ENCODE measurements at places on chromosomes 5 and 9. TPM values are rescaled to one million over a fixed set of nuclear protein-coding genes. Genes with fewer than 3 reads are reported as not detected.

TAF1L gene
- not detected for total RNA-seq

DNA sequence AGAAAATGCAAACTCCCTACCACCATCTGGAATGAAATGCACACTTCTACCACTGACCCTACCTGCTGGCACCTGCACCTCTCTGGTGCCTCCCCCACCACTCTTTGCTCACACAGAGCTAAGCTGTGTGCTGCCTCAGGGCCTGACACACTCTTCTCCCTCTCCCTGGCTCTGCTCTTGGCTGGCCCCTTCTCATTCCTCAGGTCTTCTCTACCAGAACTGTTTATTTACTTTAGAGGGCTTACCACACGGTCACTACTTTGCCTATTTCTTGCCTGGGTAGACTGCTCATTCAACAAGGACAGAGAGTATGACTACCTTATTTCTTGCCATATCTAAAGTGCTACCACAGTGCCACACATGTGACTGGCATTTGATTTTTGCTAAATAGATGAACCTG, 3.3 kb downstream of the REEP5 start:
- H3K27me3 ChIP-seq, result no peaks in the 10 kb centered on the region
- H3K4me3 ChIP-seq, result no peak overlapping the region
- H3K36me3 ChIP-seq, result peaks cover 9% of the 10 kb centered on the region
- DNase-seq, result no peak

- no peaks in the 10 kb centered on the region for H3K4me1 ChIP-seq
- no peaks in the 10 kb centered on the region for H3K36me3 ChIP-seq
- no peak overlapping the region for H3K4me3 ChIP-seq
- DNase-seq, result no peak
- H3K27ac ChIP-seq, result no peak overlapping the region
- H3K27me3 ChIP-seq, result no peaks in the 10 kb centered on the region
Observed at GRCh38 chr9:122777935-122778627, 10.7 kb upstream of the OR5C1 start.

GRCh38 chr5:124349931-124350330, 396.5 kb downstream of the ZNF608 start:
- no peak overlapping the region for H3K4me3 ChIP-seq
- H3K27me3 ChIP-seq, result no peaks in the 10 kb centered on the region
- DNase-seq, result no peak
- H3K36me3 ChIP-seq, result no peaks in the 10 kb centered on the region
- no peak overlapping the region for H3K27ac ChIP-seq

ANKRD33B gene
- 2.1 TPM for total RNA-seq

- H3K36me3 ChIP-seq, result no peaks in the 10 kb centered on the region
- DNase-seq, result no peak
- no peaks in the 10 kb centered on the region for H3K27me3 ChIP-seq
- H3K4me3 ChIP-seq, result no peak overlapping the region
- no peaks in the 10 kb centered on the region for H3K4me1 ChIP-seq
- H3K27ac ChIP-seq, result no peak overlapping the region
Observed at GRCh38 chr5:45568813-45569212, 127.4 kb downstream of the HCN1 start.

PCDHB4 gene
- 0.77 TPM for total RNA-seq

- H3K27me3 ChIP-seq, result no peaks in the 10 kb centered on the region
- no peak overlapping the region for H3K4me3 ChIP-seq
- no peaks in the 10 kb centered on the region for H3K4me1 ChIP-seq
- DNase-seq, result no peak
- H3K27ac ChIP-seq, result no peak overlapping the region
Observed at GRCh38 chr5:82019342-82020138, 47.7 kb downstream of the ATG10 start.

ADAMTSL1 gene
- total RNA-seq, result 0.57 TPM

- H3K27ac ChIP-seq, result no peak overlapping the region
- peaks cover 52% of the 10 kb centered on the region for H3K36me3 ChIP-seq
- H3K27me3 ChIP-seq, result no peaks in the 10 kb centered on the region
- DNase-seq, result no peak
Observed at GRCh38 chr9:129910628-129911567, 75.6 kb downstream of the USP20 start.

SHOC1 gene
- total RNA-seq, result 0.14 TPM

SLC25A2 gene
- not detected for total RNA-seq

DNA sequence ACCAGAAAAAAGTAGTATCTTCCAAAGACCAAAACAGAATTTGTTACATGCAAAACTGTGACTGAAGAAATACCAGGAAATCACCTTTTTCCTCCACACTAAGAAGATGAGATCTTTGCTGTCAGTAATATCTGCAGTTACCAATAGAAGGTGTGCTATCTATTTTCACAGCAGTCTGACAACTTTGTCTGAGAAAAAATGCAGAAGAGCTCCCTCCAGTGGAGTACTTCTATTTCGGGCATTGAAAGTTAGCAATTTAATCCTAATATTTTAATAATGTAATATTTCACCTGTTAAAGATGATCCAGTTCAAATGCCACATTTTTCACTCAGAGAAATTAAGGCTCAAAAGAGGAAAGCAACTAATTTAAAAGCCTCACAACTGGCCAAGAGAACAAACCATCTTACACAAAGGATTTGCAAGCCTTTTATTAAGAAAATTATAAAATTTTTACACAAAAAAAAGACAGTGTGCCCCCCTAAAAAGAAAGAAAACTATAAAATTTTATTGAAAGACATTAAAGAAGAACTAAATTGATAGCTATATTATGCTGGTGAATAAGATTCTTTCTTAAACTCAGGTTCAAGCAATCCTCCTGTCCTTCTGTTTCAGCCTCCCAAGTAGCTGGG, 50.6 kb downstream of the DEPDC1B start:
- H3K4me3 ChIP-seq, result no peak overlapping the region
- H3K36me3 ChIP-seq, result no peaks in the 10 kb centered on the region
- no peaks in the 10 kb centered on the region for H3K4me1 ChIP-seq

GGTA1 gene
- total RNA-seq, result 3.2 TPM

GRCh38 chr5:68628082-68628814, 412.7 kb downstream of the PIK3R1 start:
- H3K27ac ChIP-seq, result no peak overlapping the region
- no peaks in the 10 kb centered on the region for H3K4me1 ChIP-seq
- H3K4me3 ChIP-seq, result no peak overlapping the region
- H3K36me3 ChIP-seq, result no peaks in the 10 kb centered on the region
- DNase-seq, result no peak
- H3K27me3 ChIP-seq, result no peaks in the 10 kb centered on the region

LYSMD3 gene
- total RNA-seq, result 19.5 TPM

LRRC26 gene
- not detected for total RNA-seq

DNA sequence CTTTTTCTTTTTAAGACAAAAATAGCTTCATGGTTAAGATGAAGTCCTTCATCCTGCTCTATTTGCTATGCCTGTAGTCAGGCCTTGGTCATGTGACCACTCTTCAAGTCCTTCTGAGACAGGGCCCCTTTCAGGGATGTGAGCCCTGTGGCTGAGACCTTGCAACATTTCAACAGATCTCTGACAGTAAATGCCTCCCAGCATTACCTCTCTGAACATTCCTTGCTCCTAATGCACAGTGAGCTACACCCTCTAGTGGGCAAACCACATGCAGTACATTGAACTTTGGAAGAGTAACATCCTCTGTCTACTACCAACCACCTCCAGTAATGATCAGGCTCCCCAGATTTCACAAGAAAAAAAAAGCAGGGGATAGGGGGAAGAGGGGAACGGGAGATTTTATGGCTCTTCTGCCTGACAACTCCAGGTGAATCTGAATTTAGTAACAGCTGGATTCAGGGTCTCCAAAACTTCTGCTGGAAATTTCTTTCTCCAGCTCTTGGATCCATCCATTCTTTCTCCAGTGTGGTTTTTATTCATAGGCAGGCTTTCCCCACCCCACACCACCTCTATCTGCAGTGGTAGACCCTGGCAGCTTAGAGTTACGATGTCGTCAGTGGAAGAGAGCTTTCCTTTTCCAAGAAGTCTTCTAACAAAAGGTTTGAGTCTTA, 8.9 kb upstream of the FBXO38 start:
- H3K4me3 ChIP-seq, result no peak overlapping the region
- no peaks in the 10 kb centered on the region for H3K4me1 ChIP-seq
- no peak overlapping the region for H3K27ac ChIP-seq

LAMC3 gene
- 0.21 TPM for total RNA-seq

- no peak overlapping the region for H3K27ac ChIP-seq
- no peaks in the 10 kb centered on the region for H3K27me3 ChIP-seq
- DNase-seq, result no peak
- H3K4me1 ChIP-seq, result no peaks in the 10 kb centered on the region
- no peak overlapping the region for H3K4me3 ChIP-seq
- no peaks in the 10 kb centered on the region for H3K36me3 ChIP-seq
Observed at GRCh38 chr5:164966611-164967010, 1461.2 kb downstream of the MAT2B start.

- no peaks in the 10 kb centered on the region for H3K36me3 ChIP-seq
- H3K4me3 ChIP-seq, result no peak overlapping the region
- H3K4me1 ChIP-seq, result no peaks in the 10 kb centered on the region
- no peak for DNase-seq
Observed at GRCh38 chr5:174187481-174187880, 142.0 kb downstream of the NSG2 start.

- H3K4me1 ChIP-seq, result no peaks in the 10 kb centered on the region
- H3K36me3 ChIP-seq, result no peaks in the 10 kb centered on the region
- DNase-seq, result no peak
- no peak overlapping the region for H3K4me3 ChIP-seq
- no peaks in the 10 kb centered on the region for H3K27me3 ChIP-seq
Observed at GRCh38 chr9:130212543-130213297, 40.5 kb downstream of the NCS1 start.

ADRB2 gene
- total RNA-seq, result 4.8 TPM

WDR70 gene
- 26.0 TPM for total RNA-seq

GRCh38 chr5:61283471-61283870, 48.6 kb upstream of the ZSWIM6 start:
- H3K4me3 ChIP-seq, result no peak overlapping the region
- no peaks in the 10 kb centered on the region for H3K4me1 ChIP-seq
- no peaks in the 10 kb centered on the region for H3K36me3 ChIP-seq
- no peaks in the 10 kb centered on the region for H3K27me3 ChIP-seq

ACOT12 gene
- not detected for total RNA-seq

DNA sequence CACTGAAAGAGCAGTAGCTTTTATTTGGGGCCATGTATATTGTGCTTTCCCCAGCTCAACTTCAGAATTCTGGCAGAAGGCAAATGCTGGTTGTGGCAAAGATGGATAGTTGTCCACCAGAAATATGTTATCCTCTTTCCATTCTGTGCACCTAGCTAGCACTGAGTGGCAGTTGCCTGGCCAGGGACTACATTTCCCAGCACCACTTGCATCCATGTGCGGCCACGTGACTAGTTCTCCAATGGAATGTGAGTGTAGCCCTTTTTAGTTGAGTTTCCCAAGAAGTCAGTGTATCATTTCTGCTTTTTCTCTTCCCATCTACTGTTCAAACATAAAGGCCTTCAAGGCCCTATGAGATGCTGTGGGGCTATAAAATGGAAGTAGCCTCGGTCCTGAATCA, 354.0 kb upstream of the CLINT1 start:
- H3K4me1 ChIP-seq, result no peaks in the 10 kb centered on the region
- H3K4me3 ChIP-seq, result no peak overlapping the region
- DNase-seq, result no peak
- no peaks in the 10 kb centered on the region for H3K27me3 ChIP-seq
- H3K27ac ChIP-seq, result no peak overlapping the region

PDLIM7 gene
- total RNA-seq, result 221 TPM

DNA sequence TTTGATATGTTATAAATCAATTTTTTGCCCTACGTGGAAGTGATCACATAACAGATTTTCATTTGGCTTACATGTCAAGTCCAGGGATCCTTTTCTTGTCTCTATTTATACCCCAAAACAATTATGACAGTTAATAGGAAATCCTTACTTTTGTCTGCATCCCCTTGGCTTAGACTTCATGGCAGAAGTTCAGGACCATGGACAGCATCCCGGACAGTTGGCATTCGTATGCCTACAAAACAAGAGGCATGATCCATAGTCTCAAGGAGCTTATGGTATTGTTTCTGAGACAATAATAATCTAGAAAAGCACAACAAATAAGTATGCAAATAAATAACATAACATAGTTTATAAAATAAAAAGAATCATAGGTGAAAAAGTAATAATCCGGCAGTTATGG, 214.3 kb upstream of the GRIA1 start:
- H3K27me3 ChIP-seq, result no peaks in the 10 kb centered on the region
- no peak overlapping the region for H3K4me3 ChIP-seq
- DNase-seq, result no peak
- no peaks in the 10 kb centered on the region for H3K36me3 ChIP-seq

DNA sequence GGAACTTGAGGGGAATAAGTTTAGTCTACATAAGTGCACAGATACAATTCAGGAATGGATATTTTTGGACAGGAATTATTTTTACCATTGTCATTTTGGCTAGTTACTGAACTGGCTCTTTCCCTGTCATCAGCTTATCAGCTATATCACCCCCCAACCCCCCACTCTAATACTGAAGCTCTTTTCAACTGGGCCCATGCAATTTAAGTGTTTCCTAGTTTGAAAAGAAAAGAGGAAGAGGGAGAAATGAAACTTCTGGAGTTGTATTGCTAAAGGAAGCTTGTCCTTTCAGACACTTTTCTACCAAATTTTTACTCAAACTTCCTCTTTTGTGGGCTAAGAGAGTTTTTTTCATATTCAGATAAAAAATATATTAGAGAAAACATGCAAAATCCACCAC, 18.5 kb upstream of the TIMD4 start:
- H3K27me3 ChIP-seq, result no peaks in the 10 kb centered on the region
- H3K27ac ChIP-seq, result no peak overlapping the region
- DNase-seq, result no peak

LYRM7 gene
- total RNA-seq, result 21.4 TPM

- DNase-seq, result no peak
- peaks cover 8% of the 10 kb centered on the region for H3K36me3 ChIP-seq
- peak overlapping the region; percentile 89 for H3K27ac ChIP-seq
Observed at GRCh38 chr5:151683986-151684588, 2.6 kb downstream of the SPARC start.

- no peak overlapping the region for H3K27ac ChIP-seq
- H3K27me3 ChIP-seq, result no peaks in the 10 kb centered on the region
- DNase-seq, result no peak
- no peaks in the 10 kb centered on the region for H3K36me3 ChIP-seq
- H3K4me1 ChIP-seq, result no peaks in the 10 kb centered on the region
Observed at GRCh38 chr5:117701062-117701461, 1126.4 kb upstream of the SEMA6A start.

PCDHGA12 gene
- 4.7 TPM for total RNA-seq

SEC61B gene
- 49.6 TPM for total RNA-seq

DNA sequence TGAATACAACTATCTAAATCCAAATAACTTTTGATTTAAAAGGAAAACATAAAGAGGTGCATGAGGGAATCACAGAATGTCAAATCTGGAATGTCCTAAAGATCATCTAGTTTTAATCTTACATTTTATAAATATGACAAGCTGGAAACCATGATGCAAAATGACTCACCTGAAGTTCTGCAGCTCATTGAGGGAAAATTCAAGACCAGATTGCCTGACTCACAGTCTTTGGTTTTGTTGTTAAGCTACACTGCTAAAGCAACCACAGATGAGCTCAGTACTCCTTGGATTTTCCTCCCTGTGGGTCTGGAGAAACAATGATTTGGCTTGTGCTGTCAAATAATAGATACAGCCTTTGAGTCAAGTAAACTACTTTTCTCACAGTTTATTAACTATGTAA, 19.1 kb upstream of the EDIL3 start:
- H3K4me1 ChIP-seq, result no peaks in the 10 kb centered on the region
- no peak overlapping the region for H3K4me3 ChIP-seq

GRCh38 chr9:138052635-138053320, 175.2 kb downstream of the CACNA1B start:
- no peaks in the 10 kb centered on the region for H3K27me3 ChIP-seq
- H3K27ac ChIP-seq, result no peak overlapping the region
- H3K4me3 ChIP-seq, result no peak overlapping the region

- H3K27me3 ChIP-seq, result no peaks in the 10 kb centered on the region
- H3K36me3 ChIP-seq, result no peaks in the 10 kb centered on the region
- H3K27ac ChIP-seq, result no peak overlapping the region
- H3K4me1 ChIP-seq, result no peaks in the 10 kb centered on the region
- DNase-seq, result no peak
Observed at GRCh38 chr9:84408416-84408815, 67.9 kb upstream of the SLC28A3 start.

Measured in psoas muscle (tissue), 8 donors.